ENCODE measurements at places on chromosomes 4 and X. TPM values are rescaled to one million over a fixed set of nuclear protein-coding genes. Genes with fewer than 3 reads are reported as not detected.

MID1 gene
- polyA plus RNA-seq: 11.6 TPM

ODAPH gene
- not detected for polyA plus RNA-seq

TCEAL5 gene
- polyA plus RNA-seq: not detected

- H3K4me3 ChIP-seq: no peak overlapping the region
- DNase-seq: no peak
- no peaks in the 10 kb centered on the region for H3K4me1 ChIP-seq
Measured at GRCh38 chr4:122712782-122713181, 19.7 kb upstream of the BBS12 start.

- no peak overlapping the region for H3K27ac ChIP-seq
- DNase-seq: no peak
- no peak overlapping the region for H3K4me3 ChIP-seq
- H3K27me3 ChIP-seq: no peaks in the 10 kb centered on the region
Measured at GRCh38 chrX:110803506-110803905, 7.9 kb upstream of the CHRDL1 start.

DNA sequence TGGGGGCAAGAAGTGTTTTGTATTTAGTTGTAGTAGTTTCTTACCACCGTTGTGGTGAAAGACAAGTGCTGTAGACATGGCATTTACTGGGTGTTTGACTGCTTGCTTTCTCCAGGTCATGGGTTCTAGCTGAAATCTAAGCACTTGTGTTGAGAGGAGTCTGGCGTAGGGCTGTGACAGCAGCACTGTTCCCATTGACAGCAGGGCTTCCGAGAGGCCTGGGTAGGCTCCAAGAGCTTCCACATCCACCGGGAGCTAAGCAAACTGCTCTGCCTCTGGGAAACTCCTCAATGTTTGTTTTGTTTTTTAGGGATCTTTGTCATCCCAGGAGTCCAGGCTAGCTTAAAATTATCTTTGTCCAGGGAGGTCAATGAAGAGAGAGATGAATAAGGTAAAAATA is 44.3 kb downstream of the BMPR1B start:
- H3K27me3 ChIP-seq: no peaks in the 10 kb centered on the region
- H3K4me3 ChIP-seq: no peak overlapping the region
- no peaks in the 10 kb centered on the region for H3K4me1 ChIP-seq
- H3K27ac ChIP-seq: no peak overlapping the region

- H3K27me3 ChIP-seq: no peaks in the 10 kb centered on the region
- H3K36me3 ChIP-seq: no peaks in the 10 kb centered on the region
- no peak overlapping the region for H3K4me3 ChIP-seq
- no peak for DNase-seq
- no peaks in the 10 kb centered on the region for H3K4me1 ChIP-seq
- no peak overlapping the region for H3K27ac ChIP-seq
Measured at GRCh38 chrX:121179972-121180371, 132.6 kb downstream of the GLUD2 start.

DNA sequence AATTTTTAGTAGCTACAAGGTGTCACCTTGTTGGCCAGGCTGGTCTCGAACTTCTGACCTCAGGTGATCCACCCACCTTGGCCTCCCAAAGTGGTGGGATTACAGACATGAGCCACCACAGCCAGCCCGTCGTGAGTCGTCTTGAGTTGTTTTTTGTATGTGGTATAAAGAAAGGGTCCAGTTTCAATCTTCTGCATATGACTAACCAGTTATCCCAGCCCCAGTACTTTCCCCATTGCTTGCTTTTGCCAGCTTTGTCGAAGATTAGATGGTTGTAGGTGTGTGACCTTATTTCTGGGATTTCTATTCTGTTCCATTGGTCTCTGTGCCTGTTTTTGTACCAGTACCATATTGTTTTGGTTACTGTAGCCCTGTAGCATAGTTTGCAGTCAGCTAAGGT is 105.9 kb downstream of the OR13H1 start:
- DNase-seq: no peak
- no peaks in the 10 kb centered on the region for H3K27me3 ChIP-seq
- H3K4me1 ChIP-seq: no peaks in the 10 kb centered on the region
- no peaks in the 10 kb centered on the region for H3K36me3 ChIP-seq

DNA sequence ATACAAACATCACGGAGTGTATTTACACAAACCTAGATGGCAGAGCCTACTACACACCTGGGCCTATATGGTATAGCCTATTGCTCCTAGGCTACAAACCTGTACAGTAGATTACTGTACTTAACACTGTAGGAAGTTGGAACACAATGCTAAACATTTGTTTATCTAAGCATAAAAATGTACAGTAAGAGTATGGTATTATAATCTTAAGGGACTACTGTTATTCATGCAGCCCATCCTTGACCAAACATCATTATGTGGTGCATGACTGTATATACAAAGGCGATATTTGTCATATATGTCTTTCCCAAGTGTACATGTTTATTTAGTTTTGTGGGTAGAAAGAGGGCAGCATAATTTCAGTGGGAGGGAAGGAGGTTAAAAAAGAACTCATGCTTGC is 177.7 kb upstream of the FSTL5 start:
- H3K27ac ChIP-seq: no peak overlapping the region
- no peak for DNase-seq
- H3K4me3 ChIP-seq: no peak overlapping the region
- H3K4me1 ChIP-seq: no peaks in the 10 kb centered on the region
- H3K27me3 ChIP-seq: no peaks in the 10 kb centered on the region
- no peaks in the 10 kb centered on the region for H3K36me3 ChIP-seq

DNA sequence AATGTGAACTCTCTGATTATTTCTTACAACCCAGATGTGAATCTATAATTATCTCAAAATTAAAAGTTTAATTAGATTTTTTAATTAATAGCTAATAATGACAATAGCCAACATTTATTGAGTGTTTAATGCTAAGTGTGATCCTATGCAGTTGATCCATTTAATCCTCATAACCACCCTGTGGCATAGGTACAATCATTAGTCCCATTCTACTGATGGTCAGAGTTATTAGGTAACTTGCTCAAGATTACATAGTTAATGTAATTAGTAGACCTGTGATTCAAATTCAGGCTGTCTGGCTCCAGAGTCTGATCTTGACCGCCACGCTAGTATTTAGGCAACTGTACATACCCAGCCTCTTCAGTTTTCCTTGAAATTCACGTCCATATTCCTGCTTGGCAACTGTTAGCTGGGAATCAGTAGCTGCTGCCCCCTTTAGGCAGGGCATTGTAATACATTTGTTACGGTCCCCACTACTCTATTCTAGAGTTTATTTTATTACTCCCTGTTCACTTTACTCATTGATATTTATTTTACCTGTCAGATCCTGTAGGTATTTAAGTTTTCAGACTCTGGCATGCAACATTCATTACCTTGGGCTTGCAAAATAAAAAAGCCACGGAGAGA is 20.6 kb upstream of the TEC start:
- H3K36me3 ChIP-seq: no peaks in the 10 kb centered on the region
- H3K27ac ChIP-seq: no peak overlapping the region
- H3K4me1 ChIP-seq: no peaks in the 10 kb centered on the region
- H3K4me3 ChIP-seq: no peak overlapping the region
- H3K27me3 ChIP-seq: no peaks in the 10 kb centered on the region

- H3K27ac ChIP-seq: no peak overlapping the region
- no peaks in the 10 kb centered on the region for H3K36me3 ChIP-seq
- H3K4me1 ChIP-seq: no peaks in the 10 kb centered on the region
- H3K27me3 ChIP-seq: no peaks in the 10 kb centered on the region
- H3K4me3 ChIP-seq: no peak overlapping the region
- DNase-seq: no peak
Measured at GRCh38 chr4:89545315-89545714, 237.7 kb upstream of the GPRIN3 start.

DNA sequence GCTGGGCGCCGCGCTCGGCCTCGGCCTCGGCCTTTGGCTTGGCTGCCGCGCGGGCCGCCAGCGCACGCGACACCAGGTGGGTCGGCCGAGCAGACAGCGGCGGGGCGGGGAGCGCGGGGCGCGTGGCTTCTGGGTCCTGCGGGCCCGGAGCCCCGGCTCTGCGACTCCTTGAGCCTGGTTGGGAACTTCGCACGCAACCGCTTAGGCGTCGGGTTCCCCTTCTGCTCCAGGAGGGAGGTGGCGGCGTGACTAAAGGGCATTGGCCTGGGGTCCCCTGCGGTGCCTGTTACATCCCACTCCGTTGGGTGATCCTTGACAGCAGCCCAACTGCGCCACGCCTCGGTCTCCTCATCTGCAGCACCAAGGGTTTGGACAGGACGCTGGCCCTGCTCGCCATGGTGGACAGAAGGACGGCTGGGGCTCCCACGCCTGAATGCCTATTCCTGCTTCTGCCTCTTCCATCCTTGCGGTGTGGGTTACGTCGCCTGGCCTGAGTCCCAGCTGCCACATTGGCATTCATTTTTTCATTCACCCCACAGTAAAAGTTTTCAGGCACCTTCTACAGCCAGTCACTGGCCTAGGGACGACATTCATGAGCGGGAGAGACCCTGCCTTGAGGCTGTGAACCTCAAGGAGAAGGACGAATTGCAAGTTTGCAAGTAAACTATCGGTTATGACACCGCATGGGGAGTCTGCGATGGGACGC is 631 bp downstream of the EVC start:
- no peaks in the 10 kb centered on the region for H3K4me1 ChIP-seq
- H3K4me3 ChIP-seq: peak overlapping the region; percentile 32
- peaks cover 4% of the 10 kb centered on the region for H3K27me3 ChIP-seq
- H3K27ac ChIP-seq: no peak overlapping the region
- no peak for DNase-seq

GRCh38 chrX:146243041-146243440 is 425.4 kb downstream of the SLITRK2 start:
- no peak overlapping the region for H3K27ac ChIP-seq
- DNase-seq: no peak
- no peaks in the 10 kb centered on the region for H3K27me3 ChIP-seq
- H3K36me3 ChIP-seq: no peaks in the 10 kb centered on the region
- H3K4me1 ChIP-seq: no peaks in the 10 kb centered on the region

GRCh38 chr4:184460499-184461285 is 13.7 kb downstream of the IRF2 start:
- no peak overlapping the region for H3K4me3 ChIP-seq
- no peak overlapping the region for H3K27ac ChIP-seq
- no peak for DNase-seq
- H3K36me3 ChIP-seq: peaks cover 3% of the 10 kb centered on the region
- peaks cover 2% of the 10 kb centered on the region for H3K4me1 ChIP-seq
